A549 treated with AZD2906 at 1 μM for 4 hours (cell line): ENCODE measurements at places on chromosomes 1 and 21. TPM values are rescaled to one million over a fixed set of nuclear protein-coding genes. Genes with fewer than 3 reads are reported as not detected.

The RPE65 gene
- not detected in 5 replicates for total RNA-seq

The ECM1 gene
- 1.4 to 1.9 TPM (median 1.4 TPM) in 5 replicates for total RNA-seq

The OPTC gene
- not detected in 5 replicates for total RNA-seq

The CCDC27 gene
- not detected in 5 replicates for total RNA-seq

The OLIG1 gene
- total RNA-seq = not detected in 5 replicates

The SHE gene
- 0.10 to 0.17 TPM (median 0.15 TPM) in 5 replicates for total RNA-seq

The VANGL2 gene
- 0.46 to 0.98 TPM (median 0.71 TPM) in 5 replicates for total RNA-seq

The IL24 gene
- 0.31 to 0.55 TPM (median 0.39 TPM) in 5 replicates for total RNA-seq

The PGBD5 gene
- 0.23 to 0.52 TPM (median 0.34 TPM) in 5 replicates for total RNA-seq

The ACTRT2 gene
- total RNA-seq = not detected in 5 replicates

The SERPINC1 gene
- 0.07 to 0.14 TPM (median 0.07 TPM) in 3 of 5 replicates, not detected in the others for total RNA-seq

The KDF1 gene
- 0.24 to 0.42 TPM (median 0.33 TPM) in 5 replicates for total RNA-seq

The TINAGL1 gene
- 0.31 to 0.72 TPM (median 0.55 TPM) in 5 replicates for total RNA-seq

The CELSR2 gene
- 3.7 to 5.0 TPM (median 4.7 TPM) in 5 replicates for total RNA-seq

The RER1 gene
- 86.9 to 124 TPM (median 118 TPM) in 5 replicates for total RNA-seq

The HMGCS2 gene
- not detected in 5 replicates for total RNA-seq

The ADAMTS1 gene
- total RNA-seq = 0.04 to 0.10 TPM (median 0.07 TPM) in 5 replicates

The IQCC gene
- total RNA-seq = 1.4 to 2.1 TPM (median 1.8 TPM) in 5 replicates

The PTGFR gene
- not detected in 5 replicates for total RNA-seq

The SLFNL1 gene
- 0.02 to 0.05 TPM (median 0.05 TPM) in 3 of 5 replicates, not detected in the others for total RNA-seq

The DEPDC1 gene
- total RNA-seq = 10.8 to 14.4 TPM (median 12.7 TPM) in 5 replicates

The MYOM3 gene
- total RNA-seq = 6.2 to 7.2 TPM (median 7.0 TPM) in 5 replicates

The ADAM15 gene
- total RNA-seq = 76.8 to 119 TPM (median 109 TPM) in 5 replicates
